ENCODE measurements at places on chromosomes 6 and 20.

GRCh38 chr20:36851490-36851889 lies 24.4 kb upstream of the TLDC2 start:
- DNase-seq = no peak

GRCh38 chr20:2739042-2739398 lies 46.4 kb downstream of the EBF4 start:
- DNase-seq = no peak

DNA sequence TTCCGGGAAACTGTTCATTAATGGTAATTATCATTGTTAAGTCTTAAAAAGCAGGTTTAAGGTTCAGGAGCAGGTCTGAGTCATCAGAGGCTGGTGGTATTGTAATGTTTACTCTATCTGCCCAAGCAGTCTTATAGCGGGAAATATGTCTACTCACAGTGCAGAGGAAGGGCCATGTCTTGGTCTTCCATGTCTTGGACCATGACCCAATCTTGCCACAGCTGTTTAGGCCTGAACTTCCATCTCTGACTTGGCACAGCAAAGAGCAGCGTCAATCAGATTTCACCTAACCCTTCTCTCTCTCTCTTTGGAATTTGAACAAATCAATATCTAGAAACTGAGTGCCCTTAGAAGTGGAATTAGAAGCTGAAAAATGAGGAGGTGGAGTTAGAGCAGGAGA lies 25.8 kb downstream of the SLC2A12 start:
- no peak for DNase-seq

GRCh38 chr6:92341201-92341600 lies 1078.2 kb downstream of the EPHA7 start:
- DNase-seq = peak; percentile 8

DNA sequence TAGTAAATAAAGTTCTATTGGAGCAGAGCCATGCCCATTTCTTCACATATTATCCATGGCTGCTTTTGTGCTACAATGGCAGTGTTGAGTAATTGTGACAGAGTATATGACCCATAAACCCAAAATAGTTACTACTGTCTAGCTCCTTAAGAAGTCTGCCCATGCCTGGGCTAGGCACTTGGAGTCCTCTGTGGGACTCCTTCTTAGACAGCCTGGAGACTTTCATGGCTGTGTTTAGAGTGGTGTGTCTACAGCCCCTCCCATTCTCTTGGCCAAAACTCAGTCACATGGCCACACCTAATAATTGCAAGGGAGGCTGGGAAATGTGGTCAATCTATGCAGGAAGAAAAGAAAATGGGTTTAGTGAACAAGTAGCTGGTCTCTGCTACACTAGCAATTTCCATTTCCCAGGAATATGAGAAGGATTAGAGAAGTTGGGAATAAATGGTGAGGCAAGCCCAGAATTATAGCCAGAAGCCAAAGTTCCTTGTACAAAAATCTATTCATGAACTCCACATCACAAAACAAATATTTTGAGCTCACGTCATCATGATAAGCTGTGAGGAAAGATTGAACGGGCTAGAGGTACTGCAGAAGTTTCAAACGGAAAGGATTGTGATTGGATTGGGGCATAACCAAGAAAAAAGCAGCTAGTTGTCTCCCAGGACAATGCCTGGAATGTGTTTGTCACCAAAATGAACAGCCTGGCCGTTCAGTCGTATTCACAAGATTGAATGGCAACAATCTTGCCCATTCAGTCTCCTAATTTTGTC lies 251.8 kb upstream of the PLN start:
- no peak for DNase-seq

DNA sequence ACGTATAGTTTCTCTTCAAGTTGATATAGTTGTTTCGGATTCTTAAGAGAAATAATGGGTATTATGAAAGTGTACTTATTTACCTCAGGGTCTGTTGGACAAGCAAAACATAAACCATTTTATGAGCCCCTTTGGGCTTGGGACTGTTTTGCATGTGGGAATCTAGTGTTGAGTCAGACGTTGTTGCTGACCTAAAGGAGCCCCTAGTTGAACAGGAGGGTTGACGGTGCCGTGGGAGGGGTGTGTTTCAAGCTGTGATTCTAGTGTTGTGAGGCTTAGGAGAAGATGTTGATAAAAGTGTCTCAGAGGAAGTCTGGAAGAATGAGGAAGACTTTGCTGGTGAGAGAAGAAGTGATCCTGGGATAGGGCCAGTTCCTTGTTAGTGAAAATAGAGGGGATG lies 140.0 kb downstream of the ARID1B start:
- no peak for DNase-seq

DNA sequence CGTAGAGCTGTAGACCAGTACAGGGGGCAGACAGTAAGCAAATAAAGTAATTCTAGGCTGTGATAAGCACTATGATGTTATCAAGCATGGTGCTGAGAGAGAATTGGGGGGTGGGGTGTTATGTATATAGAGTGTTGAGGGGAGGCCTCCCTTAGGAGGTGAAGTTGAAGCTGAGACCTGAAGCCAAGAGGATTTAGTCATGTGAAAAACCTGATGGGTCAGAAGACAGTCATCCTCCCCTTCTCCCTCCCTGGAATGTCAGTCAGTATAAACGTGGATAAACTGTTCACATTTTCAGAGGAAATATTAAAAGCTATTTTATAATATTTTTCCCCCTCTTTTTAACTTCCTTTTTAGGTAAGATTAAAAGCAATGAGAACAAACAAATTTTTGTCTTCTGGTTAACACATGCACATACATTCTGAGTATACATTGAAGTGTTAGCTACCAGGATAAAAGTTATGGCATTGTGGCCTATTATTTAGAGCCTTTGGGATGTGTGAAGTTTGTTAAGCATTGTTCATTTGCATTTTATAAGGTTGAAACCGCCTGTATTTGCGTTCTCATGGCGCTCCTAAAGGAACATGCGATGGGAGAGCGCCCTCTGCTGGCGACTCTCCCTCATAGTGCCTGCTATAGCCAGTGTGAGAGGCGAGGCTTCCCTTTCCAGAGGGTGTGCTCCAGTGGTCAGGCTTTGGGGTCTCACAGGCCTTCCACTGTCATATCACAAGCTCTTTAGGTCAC lies 35.4 kb upstream of the MAPK13 start:
- peak; percentile 45 for DNase-seq

DNA sequence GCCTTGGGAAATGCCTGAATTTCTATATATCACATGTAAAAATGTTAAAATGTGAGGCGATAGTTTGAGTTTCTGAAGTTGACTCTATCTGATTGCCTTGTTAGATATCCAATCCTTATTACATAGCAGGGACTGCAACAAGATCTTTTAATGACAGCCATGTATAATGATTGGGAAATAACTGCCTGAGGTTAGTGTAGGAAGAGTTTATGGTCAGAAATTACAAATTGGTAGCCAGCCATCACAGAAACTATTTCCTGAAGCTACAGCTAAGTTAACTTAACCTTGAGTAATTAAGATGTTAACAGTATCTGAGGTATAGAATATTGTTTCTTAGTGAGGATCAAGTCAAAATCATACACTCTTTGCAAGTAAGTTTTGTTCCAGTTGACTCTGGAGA lies 41.0 kb downstream of the AKIRIN2 start:
- DNase-seq = no peak

DNA sequence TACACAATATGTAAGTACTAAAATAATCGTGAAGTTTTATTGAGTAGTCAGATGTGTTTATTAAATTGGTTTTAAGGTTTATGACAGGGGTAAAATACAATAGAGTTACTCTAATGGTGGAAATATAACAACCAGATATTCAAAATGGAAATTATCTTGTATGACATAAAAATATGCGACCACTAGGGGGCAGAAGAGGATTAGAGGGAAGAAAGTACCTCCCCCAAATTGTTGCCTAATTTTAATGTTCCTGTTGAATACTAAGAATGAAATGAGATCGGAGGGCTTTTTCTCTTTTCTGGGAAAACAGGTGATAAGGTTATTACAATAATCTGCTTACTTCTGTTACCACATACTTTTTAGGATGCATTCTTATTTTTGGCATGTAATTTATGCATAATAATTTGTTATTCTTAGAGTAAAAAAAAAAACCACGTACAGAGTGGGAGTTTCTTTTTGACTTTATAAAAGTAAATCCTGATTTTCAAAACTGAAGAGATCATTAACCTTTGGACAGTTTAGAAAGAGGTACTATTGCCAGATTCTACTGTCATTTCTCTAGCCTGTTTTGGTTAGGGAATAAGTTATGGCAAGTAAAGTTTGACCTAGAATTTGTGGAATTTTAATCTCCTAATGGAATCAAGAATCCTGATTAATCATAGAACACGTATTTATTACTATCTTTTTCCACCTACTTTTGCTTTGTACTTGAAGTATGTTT lies 159.2 kb downstream of the CD109 start:
- DNase-seq = peak; percentile 31

DNA sequence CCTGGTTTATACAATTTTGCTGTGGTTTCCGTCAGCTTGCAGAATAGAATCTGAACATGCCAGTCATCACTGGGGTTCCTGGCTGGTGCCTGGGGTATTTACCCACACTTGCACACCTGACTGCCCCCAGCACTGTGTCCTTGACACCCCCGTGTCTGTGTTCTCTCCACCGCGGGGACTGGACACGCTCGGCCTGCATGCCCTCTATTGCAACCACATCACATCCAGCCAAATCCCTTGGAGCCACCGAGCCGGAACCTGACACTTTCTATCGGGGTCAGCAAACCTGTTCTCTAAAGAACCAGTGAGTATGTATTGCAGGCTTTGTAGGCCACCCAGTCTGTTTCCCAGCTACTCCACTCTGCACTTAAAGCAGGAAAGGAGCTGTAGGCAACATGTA lies 527.5 kb downstream of the PRKN start:
- no peak for DNase-seq

GRCh38 chr20:63706852-63707557 lies 771 bp downstream of the ARFRP1 start:
- peak; percentile 53 for DNase-seq

DNA sequence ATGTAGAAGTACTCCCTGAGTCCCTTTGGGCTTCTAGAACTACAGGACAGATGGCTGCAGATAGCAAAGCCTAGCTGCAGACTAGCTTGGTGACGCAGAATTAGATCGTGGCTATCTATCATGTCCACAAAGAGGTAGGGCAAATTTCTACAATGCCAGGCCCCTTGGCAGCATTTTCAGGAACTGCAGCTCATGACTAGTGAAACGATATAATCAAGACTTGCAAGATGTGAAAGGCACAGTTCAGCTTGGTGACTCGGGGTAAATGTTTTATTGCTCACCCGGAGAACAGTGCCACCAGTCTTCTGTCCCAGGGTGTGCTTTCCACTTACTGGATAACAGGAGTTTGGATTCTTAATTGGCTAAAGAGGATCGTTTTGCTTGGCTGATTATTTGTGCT lies 108.7 kb upstream of the LY86 start:
- DNase-seq = no peak

DNA sequence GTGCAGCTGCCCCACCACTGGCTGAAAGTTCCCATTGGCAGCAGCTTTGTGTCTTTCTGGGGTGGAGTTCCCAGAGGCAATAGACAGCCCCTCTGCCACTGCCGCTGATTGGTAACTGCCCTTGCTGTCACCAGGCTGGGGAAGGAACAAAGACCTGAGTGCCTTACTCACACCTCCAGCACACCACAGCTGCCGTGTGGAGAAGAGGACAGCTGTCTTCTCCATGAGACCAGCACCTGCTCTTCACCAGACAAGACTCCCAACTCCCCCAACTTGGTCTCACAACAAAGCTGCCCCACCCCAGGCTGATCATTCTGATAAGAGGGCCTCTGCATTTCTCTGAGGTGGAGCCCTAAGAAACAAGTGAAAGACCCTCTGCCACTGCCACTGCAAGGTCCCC lies 39.7 kb upstream of the PTCHD4 start:
- no peak for DNase-seq

DNA sequence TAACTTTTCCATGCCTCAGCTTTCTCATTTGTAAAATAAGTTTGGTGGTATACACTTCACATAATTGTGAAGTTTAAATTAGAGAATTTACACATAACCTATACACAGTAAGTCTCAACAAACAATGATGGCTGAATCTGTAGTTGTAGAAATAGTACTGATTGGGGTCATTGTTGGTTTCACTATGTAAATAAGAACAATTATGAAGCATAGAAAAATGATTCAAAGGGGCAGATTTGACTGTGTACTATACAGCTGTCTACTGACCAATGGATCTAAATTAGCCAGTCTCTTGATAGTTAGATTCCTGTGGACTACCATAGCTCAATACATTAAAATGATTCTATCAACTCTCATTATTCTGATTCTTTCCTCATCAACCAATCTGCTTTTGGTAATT lies 181.1 kb upstream of the STXBP5 start:
- DNase-seq = no peak

DNA sequence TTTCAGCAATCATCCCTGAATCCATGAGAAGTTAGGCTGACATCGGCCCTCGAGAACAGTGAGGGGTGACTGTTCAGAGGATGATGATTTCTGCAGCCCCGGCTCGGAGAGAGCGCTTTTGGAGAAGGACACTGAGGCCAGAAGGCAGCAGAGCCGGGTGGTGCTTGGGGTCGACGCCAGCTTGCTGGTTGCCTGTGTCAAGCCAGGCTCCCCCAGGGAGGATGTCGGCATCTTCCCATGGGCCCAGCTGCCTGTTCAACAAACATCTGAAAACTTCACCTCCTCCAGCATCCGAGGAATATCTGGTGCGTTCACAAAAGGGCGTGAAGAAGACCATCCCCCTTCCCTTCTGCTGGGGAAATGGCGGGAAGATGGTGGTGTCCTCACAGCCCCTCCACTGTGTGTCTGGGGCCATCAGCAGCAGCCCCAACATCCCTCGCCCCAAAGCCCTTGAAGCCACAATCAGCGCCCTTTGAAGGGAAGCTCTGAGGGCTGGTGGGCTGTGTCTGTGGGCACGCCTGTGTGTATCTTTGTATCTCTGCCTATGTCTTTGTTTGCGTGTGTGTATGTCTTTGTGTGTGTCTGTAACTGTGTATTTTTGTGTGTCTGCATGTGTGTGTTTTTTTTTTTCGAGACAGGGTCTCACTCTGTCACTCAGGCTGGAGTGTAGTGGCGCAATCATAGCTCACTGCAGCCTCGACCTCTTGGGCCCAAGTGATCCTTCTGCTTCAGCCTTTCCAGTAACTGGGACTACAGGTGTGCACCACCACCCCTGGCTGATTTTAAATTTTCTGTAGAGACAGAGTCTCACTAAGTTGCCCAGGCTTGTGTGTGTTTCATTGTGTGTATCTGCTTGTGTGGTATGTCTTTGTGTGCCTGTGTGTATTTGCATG lies 97.9 kb downstream of the SULF2 start:
- no peak for DNase-seq

DNA sequence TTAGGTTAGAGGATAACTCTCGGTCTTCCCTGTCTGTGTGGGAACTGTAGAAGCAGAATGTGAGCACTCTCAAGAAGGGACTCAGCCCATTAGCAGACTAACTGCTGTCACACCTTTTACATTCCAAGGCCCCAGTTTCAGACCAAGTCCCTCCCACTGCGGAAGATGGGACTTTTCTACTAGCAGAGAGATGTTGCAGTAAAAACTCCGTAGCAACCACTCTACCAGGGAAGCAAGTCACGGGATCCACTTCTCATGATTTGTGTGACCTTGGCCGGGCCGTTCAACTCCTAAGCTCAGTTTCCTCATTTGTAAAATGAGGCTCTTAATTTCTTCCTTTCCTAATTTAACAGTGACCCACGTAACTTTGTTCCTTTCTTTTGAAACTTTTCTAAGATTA lies 77.1 kb upstream of the SLC4A11 start:
- no peak for DNase-seq
